NCI-H1105 treated with DMSO at 0.1 percent for 48 hours (cell line): ENCODE measurements at places on chromosomes 3 and 15.

DNA sequence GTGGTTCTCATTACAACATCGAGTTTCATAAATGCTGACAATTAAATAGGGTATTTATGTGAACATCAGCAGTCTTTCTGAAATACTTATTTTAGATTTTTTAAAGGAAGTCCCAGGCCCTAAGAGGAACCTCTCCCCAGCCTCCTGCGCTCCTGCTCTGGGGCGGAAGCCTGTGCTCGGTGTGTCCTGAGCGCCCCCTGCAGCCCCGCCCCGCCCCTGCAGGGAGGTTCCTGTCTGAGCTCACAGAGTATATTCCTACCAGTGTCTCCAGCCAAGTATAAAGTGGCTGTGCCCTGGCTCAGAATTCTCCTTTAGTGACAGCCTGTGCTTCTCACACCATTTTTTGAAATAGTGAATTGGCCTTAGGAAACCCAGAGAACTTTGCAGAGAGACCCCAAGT lies 567.9 kb downstream of the GOLGA6L6 start:
- DNase-seq: no peak

DNA sequence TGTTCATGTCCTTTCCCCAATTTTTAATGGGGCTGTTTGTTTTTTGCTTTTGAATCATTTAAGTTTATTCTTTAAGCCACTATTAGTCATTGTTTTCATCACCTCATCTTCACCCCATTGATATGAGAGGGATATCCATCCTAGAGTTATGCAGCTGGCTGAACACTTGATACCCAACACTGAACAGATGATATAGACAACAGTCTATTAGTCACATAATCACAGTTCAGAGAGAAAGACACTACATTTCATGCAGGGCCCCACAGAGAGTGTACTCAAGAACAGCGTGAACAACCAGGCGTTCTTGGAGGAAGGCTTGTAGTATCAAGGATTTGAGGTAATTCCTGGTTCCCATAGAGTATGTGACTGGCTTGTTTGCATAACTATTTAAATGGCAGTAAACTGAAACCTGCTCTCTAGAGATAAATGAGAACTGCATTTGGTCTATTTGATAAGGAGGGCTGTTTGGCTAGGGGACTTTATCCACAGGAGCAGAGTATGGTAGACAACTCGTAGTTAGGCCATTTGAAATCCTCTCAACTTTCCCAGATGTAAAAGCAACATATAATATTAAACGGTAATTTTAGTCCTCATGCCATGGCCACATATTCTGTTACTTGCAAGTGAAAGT lies 618.7 kb downstream of the SI start:
- peak; percentile 52 for DNase-seq

DNA sequence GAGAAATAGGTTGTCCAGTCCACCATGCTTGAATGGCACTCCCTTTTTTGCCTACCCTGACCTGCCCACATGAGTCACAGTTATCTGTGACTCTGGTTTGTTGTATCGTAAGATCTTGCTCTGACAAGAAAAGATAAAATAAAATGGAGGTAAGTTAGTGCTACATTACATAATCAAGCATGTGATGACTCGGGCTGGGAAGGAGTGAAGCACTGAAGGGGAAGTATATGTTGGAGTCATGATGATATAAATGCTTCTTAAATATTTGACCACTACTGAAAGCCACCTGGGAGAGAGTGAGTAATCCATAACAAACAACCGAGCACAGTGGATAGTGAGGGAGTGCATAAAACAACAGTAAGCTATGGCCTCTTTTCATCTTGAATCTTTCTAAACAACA lies 124.4 kb downstream of the SHOX2 start:
- no peak for DNase-seq

DNA sequence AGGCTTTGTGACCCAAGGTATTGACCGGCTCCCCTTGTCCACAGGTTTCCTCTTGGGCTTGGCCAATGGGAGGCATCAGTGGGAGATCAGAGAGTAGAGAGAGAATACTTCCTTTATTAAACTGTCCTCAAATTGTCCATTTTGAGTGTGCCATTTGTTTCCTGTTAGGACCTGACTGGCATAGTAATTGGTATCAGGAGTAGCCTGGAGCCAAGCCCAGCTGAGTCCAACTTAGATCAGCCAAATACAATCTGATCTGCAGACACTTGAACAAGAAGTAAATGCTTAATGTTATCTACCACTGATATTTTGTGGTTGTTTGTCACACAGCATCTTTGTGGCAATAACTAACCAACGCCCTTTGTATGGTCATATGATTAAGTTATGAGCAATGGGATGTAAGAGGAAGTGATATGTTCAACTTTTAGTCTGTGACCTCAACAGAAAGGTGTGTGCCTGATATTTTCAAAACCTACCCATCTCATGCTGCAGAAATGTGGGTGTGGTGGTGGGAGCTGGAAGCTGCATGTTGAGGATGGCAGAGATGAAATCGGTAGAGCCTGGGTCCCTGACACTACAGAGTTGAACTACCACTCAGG lies 13.3 kb downstream of the MYD88 start:
- no peak for DNase-seq

- DNase-seq: peak; percentile 30
These were observed 40.3 kb downstream of the RGMA start for GRCh38 chr15:93048759-93049161.

DNA sequence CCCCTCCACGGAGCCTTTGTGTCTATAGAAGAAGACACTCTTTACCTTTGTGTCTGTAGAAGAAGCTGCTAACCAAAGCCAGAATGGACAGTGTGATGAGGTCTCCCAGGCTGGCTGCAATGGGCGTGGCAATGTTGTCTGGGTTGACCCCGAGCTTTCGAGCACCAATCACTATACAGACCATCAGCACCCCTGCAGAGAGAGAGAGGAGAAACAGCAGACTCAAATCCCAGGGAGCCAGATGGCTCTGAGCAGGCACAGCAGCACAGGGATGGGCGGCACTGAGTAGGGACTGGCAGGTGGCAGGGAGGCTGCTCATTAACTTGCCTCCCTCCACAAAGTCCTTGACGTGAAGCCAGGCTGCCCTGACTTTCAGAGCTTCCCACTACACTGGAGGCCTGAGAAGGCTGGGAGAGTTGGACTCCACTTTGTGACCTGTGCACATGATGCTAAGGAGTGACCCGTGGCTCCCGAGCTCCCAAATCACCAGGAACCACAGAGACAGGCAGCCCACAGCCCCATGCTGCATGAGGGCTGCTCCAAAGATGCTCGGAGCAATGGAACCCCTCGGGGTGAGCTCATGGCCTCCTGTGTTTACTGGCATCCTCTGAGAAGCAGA lies 53.9 kb downstream of the ROPN1B start:
- no peak for DNase-seq

GRCh38 chr3:48219543-48219942 lies 3.8 kb upstream of the CAMP start:
- no peak for DNase-seq

DNA sequence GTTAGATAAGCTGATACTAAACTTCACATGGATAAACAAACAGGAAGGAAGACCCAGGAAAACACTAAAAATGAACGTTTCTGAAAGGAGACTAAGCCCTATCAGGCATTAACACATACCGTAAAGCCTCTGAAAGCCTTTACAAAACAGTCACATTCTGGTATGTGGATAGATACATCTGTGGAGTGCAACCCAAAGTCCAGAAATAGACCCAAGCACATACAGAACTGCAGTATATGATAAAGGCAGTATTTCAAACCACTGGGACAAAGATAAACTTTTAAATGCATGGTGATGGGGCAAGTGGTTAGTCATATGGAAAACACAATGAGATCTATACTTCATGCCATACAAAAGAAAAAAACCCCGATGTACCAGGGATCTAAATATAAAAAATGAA lies 26.0 kb downstream of the DCBLD2 start:
- no peak for DNase-seq

DNA sequence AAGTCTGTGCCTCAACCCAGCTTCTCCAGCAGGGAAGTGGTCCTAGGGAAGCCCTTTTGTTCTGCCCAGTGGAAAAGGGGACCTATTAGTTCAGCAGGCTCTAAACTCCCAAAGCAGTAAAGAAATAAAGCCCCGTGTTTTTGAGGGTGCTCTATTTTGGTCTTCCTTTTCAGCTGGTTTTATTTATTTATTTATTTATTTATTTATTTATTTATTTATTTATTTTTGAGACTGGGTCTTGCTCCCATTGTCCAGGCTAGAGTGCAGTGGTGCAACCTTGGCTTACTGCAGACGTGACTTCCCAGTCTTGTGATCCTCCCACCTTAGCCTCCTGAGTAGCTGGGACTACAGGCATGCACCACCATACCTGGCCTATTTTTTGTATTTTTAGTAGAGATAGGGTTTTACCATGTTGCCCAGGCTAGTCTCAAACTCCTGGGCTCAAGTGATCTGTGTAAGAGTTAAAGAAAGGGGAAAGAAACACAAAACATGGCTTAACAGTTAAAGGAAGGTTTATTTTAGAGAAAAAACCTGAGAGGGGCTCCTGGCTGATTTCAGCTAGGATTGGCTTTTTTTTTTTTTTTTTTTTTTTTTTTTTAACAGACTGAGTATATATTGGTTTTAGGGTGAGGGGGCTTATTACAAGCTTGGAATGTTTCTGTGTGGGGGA lies 154.6 kb downstream of the CLSTN2 start:
- no peak for DNase-seq

GRCh38 chr15:47376190-47376589 lies 341.1 kb upstream of the SEMA6D start:
- DNase-seq: no peak

- no peak for DNase-seq
These were observed 115.2 kb downstream of the GABRG3 start for GRCh38 chr15:27086149-27086548.

- DNase-seq: no peak
These were observed 165.5 kb downstream of the FBLN2 start for GRCh38 chr3:13714251-13714916.

GRCh38 chr3:16587047-16587680 lies 18.1 kb downstream of the DAZL start:
- DNase-seq: no peak

DNA sequence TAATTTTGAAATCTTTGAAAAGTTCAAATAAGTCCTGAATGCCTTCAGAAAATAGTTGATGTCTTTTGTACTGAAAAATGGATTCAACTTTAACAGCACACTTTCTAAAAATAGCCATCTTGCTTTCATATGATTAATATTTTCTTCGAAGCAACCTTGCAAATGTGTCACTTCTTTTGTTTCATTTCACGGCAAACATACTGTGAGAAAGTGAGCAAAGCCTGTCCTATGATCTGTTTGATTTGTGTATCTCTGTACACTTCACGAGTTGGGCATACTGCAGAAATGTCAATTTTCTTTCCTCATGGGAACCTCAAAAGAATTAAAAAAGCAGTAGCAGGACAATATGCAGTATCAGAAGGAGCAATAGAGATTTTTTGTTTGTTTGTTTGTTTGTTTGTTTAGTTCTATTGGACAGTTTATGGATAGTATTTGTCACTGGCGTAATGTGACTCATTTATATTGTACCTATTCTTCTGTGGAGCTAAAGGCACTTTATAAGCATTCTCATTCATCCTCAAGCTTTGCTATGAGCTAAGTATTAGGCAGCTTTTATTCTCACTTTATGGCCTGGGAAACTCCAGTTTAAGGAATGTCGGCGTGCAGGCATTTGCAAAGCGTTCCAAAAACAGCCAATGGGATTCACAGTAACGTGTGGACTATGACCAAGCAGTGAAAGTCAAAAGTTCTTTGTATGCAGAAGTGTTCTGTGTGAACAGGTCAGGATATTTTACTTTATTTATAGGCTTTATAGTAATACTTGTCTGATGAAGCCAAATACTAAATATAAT lies 572.0 kb downstream of the NAALADL2 start:
- DNase-seq: no peak

DNA sequence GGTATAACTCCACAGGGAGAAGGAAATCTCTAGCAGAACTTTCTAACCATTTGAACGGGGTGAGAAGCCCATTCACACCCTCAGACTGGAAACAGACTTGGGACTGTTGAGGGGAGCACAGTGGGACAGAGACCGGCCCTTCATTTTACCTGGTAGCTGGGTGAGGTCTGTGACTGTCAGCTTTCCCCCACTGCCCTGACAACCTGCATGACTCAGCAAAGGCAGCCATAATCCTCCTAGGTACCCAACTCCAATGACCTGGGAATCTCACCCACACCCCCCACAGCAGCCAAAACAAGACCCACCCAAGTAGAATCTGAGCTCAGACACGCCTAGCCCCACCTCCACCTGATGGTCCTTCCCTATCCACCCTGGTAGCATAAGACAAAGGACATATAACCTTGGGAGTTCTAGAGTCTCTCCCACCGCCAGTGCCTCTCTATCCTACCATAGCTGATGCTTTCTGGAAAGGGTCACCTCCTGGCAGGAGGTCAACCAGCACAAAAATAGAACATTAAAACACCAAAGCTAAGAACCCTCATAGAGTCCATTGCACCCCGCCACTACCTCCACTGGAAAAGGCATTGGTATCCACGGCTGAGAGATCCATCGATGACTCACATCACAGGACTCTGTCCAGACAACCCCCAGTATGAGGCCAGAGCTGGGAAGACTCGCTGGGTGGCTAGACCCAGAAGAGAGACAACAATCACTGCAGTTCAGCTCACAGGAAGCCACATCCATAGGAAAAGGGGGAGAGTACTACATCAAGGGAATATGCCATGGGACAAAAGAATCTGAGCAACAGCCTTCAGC lies 28.0 kb downstream of the SENP7 start:
- DNase-seq: no peak

DNA sequence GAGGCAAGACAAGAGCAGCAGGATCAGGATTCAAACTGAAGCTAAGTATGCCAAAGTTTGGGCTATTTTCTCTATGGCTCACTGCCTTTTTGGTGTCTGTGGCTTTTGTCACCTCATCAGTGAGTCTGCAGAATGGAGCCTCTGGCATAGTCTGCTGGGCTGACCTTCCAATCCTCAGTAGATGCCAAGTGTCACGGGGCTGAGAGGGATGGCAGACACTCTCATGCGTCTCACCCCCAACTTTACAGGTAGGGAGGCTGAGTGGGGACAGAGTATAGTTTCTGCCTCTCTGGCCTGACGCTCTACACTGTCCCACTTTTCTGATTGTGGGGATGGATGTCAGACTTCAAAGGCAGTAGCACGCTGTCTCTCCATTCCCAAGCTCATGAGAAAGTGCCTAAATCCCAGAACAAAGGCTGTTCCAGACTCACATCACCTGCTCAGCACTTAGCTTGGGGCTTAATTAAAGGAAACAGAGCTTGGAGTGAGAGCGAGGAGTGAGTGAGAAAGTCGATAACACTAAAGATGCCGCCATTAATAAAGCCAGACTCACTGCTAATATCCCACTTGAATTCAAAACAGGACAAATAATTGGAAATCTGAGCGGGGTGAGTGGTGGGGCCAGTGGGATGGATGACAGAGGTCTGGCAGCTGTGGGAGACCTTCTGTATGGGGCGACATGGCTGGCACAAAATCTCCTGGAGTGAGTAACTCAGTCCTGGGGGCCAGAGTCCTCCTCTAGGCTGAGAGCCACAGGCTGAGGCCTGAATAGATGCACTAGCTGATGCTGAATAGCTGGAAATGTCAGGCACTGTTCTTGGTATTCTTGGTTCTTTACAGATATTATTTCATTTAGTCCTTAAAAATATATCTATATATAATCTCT lies 78.4 kb upstream of the MRPS22 start:
- peak; percentile 23 for DNase-seq

- DNase-seq: peak; percentile 31
These were observed 97.1 kb downstream of the TMEM108 start for GRCh38 chr3:133135306-133135705.

GRCh38 chr3:172520301-172520831 lies 2.9 kb downstream of the TNFSF10 start:
- no peak for DNase-seq
